ENCODE measurements at places on chromosomes 7 and 10.

DNA sequence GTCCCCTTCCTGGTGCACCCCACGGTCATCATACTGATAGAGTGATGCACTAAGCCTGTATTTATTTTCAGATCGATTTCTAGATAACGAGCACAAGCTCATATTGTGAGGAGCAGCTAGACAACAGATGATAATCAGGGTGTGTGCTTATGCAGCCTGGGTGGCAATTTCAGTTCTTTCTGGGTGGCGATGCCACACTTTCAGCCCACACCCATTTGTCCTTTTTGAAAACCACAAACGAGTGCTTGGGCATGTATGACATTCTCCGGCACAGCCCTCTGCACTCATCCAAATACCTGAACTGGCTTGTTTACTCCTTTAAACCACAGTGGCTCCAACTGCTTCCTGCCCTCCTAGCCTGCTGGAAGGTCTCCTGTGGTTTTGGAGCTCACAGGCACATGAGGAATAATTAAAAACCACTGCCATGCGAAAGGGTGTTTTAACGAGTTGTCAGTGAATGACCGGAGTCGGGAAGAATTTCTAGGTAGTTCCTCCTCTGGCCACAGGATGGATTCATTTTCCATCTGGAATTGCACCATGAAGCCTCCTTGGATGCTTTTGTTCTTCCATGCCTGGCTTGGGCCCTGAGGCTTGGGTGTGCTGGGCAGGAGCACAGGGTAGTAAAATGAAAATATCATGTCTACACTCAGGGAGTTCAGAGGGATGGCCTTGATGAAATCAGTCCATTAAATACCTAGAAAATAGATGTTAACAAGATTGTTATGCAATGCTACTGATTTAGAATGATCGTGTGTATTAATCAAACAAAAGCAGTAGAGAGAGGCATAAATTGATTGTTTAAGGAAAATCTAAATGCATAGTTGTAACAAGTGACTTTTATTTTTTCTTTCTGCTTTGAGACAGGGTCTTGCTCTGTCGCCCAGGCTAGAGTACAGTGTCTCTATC is 52.4 kb upstream of the ITGB1 start:
- H3K4me3 ChIP-seq = peak overlapping the region; percentile 74
- H3K27ac ChIP-seq = peak overlapping the region; percentile 89
- H3K4me1 ChIP-seq = peaks cover 42% of the 10 kb centered on the region
- H3K27me3 ChIP-seq = peaks cover 5% of the 10 kb centered on the region
- H3K36me3 ChIP-seq = no peaks in the 10 kb centered on the region
- DNase-seq = peak; percentile 57

DNA sequence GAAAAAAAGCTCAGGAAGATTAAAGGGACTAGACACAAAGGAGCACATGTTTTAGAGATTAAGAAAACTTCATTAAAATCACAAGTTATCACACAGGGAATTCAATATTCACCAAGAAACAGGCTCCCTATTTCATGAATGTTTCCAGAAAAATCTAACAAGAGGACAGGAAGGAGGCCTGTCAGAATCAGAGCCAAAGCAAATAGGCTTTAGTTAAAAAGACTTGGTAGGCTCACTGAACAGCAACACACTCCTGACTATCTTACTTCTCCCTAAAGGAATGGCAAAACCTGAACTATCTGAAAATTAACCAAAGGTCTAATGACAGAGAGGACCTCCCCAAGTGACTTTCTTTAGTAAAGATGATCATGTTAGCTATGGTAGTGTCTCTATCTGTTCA is 188.3 kb upstream of the MEOX2 start:
- no peak overlapping the region for H3K27ac ChIP-seq
- no peak overlapping the region for H3K4me3 ChIP-seq

DNA sequence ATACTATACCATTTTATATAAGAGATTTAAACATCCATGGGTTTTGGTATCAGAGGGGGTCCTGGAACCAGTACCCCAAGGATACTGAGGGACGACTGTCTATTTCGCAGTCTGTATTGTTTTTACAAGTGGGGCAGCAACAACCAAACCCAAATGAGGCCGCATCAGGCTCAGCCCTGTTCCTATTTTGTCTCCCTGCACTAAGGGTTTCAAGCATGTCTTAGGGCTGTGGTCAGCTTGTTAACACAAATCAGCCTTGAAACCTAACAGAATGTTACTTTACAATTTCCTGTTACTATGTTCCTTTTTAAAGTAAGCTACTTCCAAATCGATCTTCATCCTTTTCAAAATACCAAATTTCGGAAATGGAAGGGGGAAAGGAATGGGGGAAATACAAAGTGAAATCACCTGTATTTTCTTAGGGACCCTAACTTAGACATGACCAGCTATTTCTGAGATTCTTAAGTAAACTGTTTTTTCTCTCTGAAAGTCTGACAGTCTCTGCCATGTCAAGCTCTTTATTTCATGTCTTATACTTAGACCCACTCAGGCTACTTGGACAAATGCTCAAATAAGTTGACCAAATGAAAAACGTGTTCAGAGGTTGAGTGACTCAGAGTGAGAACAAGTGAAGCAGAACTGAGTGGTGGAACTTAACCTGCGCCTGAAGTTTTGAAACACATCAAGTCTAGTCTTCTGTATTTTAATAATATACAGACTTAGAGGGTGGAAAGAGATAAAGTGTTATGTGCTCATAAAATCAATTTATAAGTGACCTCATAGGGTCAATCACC is 75.8 kb downstream of the C1GALT1 start:
- peaks cover 2% of the 10 kb centered on the region for H3K27me3 ChIP-seq
- H3K27ac ChIP-seq = peak overlapping the region; percentile 95
- peak; percentile 55 for DNase-seq
- H3K4me3 ChIP-seq = peak overlapping the region; percentile 78
- H3K4me1 ChIP-seq = peaks cover 70% of the 10 kb centered on the region
- H3K36me3 ChIP-seq = peaks cover 12% of the 10 kb centered on the region

GRCh38 chr10:45471531-45472310 is 97.7 kb downstream of the ALOX5 start:
- H3K36me3 ChIP-seq = peaks cover 7% of the 10 kb centered on the region
- no peaks in the 10 kb centered on the region for H3K27me3 ChIP-seq
- H3K4me3 ChIP-seq = no peak overlapping the region
- H3K27ac ChIP-seq = peak overlapping the region; percentile 67
- DNase-seq = no peak

DNA sequence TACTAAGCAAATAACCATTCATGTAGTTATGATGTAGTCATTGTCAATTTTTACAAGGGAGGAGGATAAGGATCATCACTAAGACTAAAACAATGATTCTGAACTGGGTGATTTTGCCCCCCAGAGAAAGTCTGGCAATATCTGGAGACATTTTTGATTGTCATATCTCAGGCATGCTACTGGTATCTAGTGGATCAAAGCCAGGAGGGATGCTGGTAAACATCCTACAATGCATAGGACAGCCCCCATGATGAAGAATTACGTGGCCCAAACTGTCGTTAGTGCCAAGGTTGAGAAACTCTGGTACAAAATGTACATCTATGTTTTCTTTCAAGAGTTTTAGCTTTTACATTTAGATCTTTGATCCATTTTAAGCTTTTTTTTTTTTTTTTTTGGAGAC is 57.3 kb downstream of the GBF1 start:
- no peak overlapping the region for H3K4me3 ChIP-seq
- no peaks in the 10 kb centered on the region for H3K36me3 ChIP-seq
- H3K4me1 ChIP-seq = peaks cover 29% of the 10 kb centered on the region
- no peak for DNase-seq
- no peak overlapping the region for H3K27ac ChIP-seq

DNA sequence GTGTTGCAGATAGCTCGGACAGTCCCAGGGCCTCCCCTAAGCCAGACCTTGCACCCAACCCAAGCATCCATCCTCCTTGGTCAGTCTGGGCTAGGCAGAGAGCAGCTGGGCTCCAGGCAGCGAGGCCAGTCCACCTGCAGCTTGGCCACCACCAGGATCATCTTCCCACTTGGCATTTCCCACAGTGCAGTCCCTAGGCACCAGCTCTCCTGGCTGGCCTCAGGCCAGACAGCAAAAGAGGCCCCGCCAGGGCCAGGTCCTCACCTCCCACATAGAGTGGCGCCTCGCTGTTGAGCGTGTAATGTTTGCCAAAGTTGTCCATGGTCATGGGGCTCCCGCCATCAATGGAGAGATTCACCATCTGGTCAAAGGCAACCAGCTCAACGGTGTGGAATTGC is 171.7 kb downstream of the LCOR start:
- H3K4me3 ChIP-seq = no peak overlapping the region
- peaks cover 12% of the 10 kb centered on the region for H3K36me3 ChIP-seq
- no peak for DNase-seq
- H3K4me1 ChIP-seq = no peaks in the 10 kb centered on the region
- H3K27me3 ChIP-seq = no peaks in the 10 kb centered on the region
- H3K27ac ChIP-seq = no peak overlapping the region

GRCh38 chr7:151424799-151425198 is 15.0 kb upstream of the WDR86 start:
- H3K36me3 ChIP-seq = peaks cover 4% of the 10 kb centered on the region
- H3K27ac ChIP-seq = no peak overlapping the region
- no peak overlapping the region for H3K4me3 ChIP-seq
- peaks cover 11% of the 10 kb centered on the region for H3K4me1 ChIP-seq
- H3K27me3 ChIP-seq = peaks cover 17% of the 10 kb centered on the region
- DNase-seq = no peak

GRCh38 chr7:32586291-32587221 is 91.3 kb downstream of the AVL9 start:
- H3K27me3 ChIP-seq = peaks cover 6% of the 10 kb centered on the region
- DNase-seq = no peak
- no peak overlapping the region for H3K4me3 ChIP-seq
- H3K4me1 ChIP-seq = no peaks in the 10 kb centered on the region

- H3K36me3 ChIP-seq = no peaks in the 10 kb centered on the region
- no peak for DNase-seq
- H3K27ac ChIP-seq = no peak overlapping the region
- H3K27me3 ChIP-seq = no peaks in the 10 kb centered on the region
- H3K4me3 ChIP-seq = peak overlapping the region; percentile 35
Measured at GRCh38 chr7:55085511-55086412, 66.9 kb downstream of the EGFR start.

GRCh38 chr10:49526619-49527018 is 12.3 kb downstream of the ERCC6 start:
- peak overlapping the region; percentile 51 for H3K27ac ChIP-seq
- no peak overlapping the region for H3K4me3 ChIP-seq
- no peak for DNase-seq
- peaks cover 68% of the 10 kb centered on the region for H3K36me3 ChIP-seq
- H3K4me1 ChIP-seq = peaks cover 13% of the 10 kb centered on the region

- peaks cover 53% of the 10 kb centered on the region for H3K4me1 ChIP-seq
- peak overlapping the region; percentile 82 for H3K4me3 ChIP-seq
- H3K27ac ChIP-seq = peak overlapping the region; percentile 92
- peaks cover 4% of the 10 kb centered on the region for H3K36me3 ChIP-seq
Measured at GRCh38 chr10:126011995-126012394, 115.6 kb downstream of the FANK1 start.

- no peak overlapping the region for H3K27ac ChIP-seq
- H3K4me1 ChIP-seq = no peaks in the 10 kb centered on the region
- H3K4me3 ChIP-seq = no peak overlapping the region
Measured at GRCh38 chr10:128337860-128338378, 211.7 kb upstream of the MKI67 start.

DNA sequence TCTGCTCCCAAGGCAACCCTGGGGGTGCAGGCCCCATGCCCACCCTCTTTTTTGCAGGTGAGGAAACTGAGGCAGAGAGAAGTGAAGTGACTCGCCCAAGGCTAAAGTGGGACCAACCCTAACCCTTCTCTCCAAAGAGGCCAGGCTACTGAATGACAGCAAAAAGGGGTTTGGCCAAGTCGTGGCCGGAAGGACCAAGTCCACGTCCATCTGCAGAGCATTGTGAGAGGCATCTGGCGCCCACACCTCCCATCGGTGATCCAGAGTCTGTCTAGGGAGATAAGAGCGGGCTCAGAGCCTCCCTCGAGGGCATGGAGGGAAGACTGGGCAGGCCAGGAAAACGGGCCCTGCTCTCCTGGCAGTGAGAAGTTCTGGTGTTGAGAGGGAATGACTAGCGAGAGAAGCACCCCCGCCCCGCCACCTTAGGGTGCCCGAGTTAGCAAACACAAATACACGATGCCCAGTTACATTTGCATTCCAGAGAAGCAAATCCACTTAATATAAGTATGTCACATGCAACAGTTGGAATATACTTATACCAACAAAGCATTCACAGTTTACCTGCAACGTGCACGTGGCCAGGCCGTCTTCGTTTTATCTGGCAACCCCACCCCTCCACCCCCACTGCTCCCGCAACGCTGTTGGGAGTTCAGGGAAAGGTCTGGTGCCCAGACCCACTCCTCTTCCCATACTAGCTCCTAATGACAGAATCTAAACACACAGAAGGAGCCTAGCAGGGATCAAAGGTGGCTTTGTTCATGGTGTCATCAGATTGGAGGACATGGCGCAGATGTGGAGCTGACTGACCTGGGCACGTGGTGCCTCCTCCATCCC is 124.9 kb downstream of the OAT start:
- DNase-seq = no peak
- no peak overlapping the region for H3K4me3 ChIP-seq

DNA sequence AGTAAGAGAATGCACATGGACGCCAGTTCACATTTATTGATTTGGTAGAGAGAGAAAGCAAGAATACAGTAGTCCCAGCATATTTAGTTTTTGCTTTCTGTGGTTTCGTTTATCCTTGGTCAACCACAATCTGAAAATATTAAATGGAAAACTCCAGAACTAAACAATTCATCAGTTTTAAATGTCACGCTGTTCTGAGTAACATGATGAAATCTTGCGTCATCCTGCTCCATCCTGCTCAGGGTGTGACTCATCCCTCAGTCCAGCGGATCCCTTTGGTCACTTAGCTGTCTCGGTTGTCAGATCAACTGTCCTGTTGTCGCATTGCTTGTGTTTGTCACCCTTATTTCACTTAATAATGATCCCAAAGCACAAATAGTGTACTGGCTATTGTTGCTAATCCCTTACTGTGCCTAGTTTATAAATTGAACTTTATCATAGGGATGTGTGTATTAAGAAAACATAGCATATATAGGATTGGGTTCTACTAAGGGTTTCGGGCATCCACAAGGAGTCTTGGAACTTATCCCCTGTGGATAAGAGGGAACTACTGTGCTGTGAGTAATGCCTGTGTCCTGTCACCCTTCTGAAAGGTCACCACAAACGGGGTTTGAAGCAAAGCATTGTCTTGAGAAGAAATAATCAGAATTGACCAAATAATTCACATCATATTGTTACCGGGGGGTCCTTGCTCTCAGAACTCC is 73.6 kb downstream of the OTUD1 start:
- peaks cover 3% of the 10 kb centered on the region for H3K36me3 ChIP-seq
- H3K4me1 ChIP-seq = no peaks in the 10 kb centered on the region
- H3K27me3 ChIP-seq = peaks cover 3% of the 10 kb centered on the region
- H3K4me3 ChIP-seq = no peak overlapping the region

- peaks cover 2% of the 10 kb centered on the region for H3K27me3 ChIP-seq
- no peaks in the 10 kb centered on the region for H3K36me3 ChIP-seq
- no peak overlapping the region for H3K27ac ChIP-seq
Measured at GRCh38 chr10:24259365-24260130, 50.6 kb downstream of the KIAA1217 start.

- H3K4me3 ChIP-seq = no peak overlapping the region
- H3K4me1 ChIP-seq = peaks cover 1% of the 10 kb centered on the region
- peaks cover 5% of the 10 kb centered on the region for H3K27me3 ChIP-seq
- no peak overlapping the region for H3K27ac ChIP-seq
- DNase-seq = no peak
- H3K36me3 ChIP-seq = no peaks in the 10 kb centered on the region
Measured at GRCh38 chr10:125976960-125977605, 80.7 kb downstream of the FANK1 start.
